H1 (cell line): ENCODE measurements at places on chromosomes 11 and 22. TPM values are rescaled to one million over a fixed set of nuclear protein-coding genes. Genes with fewer than 3 reads are reported as not detected.

Gene KCNJ11
- total RNA-seq: 6.3 and 8.3 TPM in 2 replicates

Gene C22orf31
- total RNA-seq: not detected in 2 replicates

Gene P2RY2
- 1.0 and 1.2 TPM in 2 replicates for total RNA-seq

Gene OR51B6
- not detected in 2 replicates for total RNA-seq

Gene TBX10
- not detected in 2 replicates for total RNA-seq

Gene TEAD1
- 62.8 and 67.4 TPM in 2 replicates for total RNA-seq

Gene SYT9
- total RNA-seq: 2.4 and 2.9 TPM in 2 replicates

DNA sequence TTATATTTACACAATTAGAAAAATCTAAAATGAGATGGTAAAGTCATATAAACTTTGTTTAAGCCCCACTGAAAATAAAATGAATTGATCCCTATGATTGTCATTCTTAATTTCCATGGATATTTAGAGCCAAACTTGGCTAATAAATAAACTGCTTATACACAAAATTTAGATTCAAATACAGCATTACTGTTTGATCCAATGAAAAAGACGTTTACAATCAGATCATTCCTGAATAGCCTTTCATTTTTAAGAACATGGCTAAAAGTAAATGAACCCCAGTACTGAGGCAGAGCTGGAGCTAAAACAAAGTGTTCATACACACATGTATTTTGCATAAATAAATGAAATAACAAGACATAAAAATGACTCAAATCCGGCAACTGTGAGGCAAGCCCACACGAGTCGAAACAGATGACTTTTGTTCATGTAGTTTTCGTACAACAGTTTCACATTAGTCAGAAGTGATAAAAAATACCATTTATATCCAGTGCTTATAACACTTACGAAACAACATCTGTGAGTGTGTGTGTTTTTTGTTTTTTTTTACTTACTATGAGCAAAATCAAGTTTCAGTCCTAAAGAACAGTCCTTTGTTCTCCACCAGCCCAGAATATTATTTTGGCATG is 386.5 kb downstream of the SOX6 start:
- H3K36me3 ChIP-seq: no peaks in the 10 kb centered on the region
- DNase-seq: no peak
- no peak overlapping the region for H3K4me3 ChIP-seq
- no peaks in the 10 kb centered on the region for H3K27me3 ChIP-seq
- no peaks in the 10 kb centered on the region for H3K4me1 ChIP-seq

- no peak overlapping the region for H3K4me3 ChIP-seq
- no peak overlapping the region for H3K27ac ChIP-seq
- DNase-seq: no peak
- H3K36me3 ChIP-seq: no peaks in the 10 kb centered on the region
- no peaks in the 10 kb centered on the region for H3K27me3 ChIP-seq
These were observed 107.0 kb downstream of the CTTN start for GRCh38 chr11:70505331-70505731.

- no peak overlapping the region for H3K4me3 ChIP-seq
- DNase-seq: peak; percentile 60
- H3K27me3 ChIP-seq: no peaks in the 10 kb centered on the region
- no peak overlapping the region for H3K27ac ChIP-seq
- H3K4me1 ChIP-seq: peaks cover 10% of the 10 kb centered on the region
These were observed 33.4 kb upstream of the AMOTL1 start for GRCh38 chr11:94734563-94735275.

- no peaks in the 10 kb centered on the region for H3K27me3 ChIP-seq
- H3K36me3 ChIP-seq: no peaks in the 10 kb centered on the region
- no peak overlapping the region; the same call in 1 of the 2 replicates for H3K27ac ChIP-seq
These were observed 3.8 kb upstream of the WEE1 start for GRCh38 chr11:9569588-9570164.

DNA sequence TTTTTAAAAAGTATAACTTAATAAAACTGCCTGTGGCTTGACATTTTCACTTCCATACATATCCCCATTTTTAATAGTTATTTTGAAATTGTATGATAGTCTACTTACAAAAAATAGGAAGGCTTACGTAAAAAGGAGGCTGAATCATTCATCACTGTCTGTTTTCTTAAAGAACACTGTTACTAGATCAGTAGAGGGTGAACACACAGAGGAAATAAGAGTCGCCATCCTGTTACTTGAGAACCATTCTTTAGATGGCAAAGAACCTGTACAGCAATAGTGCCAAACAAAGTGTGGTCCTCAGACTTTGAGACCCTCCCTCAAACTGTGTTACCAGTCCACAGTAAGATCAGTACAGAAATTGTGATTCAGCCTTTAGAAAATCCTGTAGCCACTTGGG is 180.7 kb downstream of the PGR start:
- no peak for DNase-seq
- H3K27ac ChIP-seq: no peak overlapping the region
- no peak overlapping the region for H3K4me3 ChIP-seq
- H3K4me1 ChIP-seq: no peaks in the 10 kb centered on the region
- H3K27me3 ChIP-seq: no peaks in the 10 kb centered on the region

DNA sequence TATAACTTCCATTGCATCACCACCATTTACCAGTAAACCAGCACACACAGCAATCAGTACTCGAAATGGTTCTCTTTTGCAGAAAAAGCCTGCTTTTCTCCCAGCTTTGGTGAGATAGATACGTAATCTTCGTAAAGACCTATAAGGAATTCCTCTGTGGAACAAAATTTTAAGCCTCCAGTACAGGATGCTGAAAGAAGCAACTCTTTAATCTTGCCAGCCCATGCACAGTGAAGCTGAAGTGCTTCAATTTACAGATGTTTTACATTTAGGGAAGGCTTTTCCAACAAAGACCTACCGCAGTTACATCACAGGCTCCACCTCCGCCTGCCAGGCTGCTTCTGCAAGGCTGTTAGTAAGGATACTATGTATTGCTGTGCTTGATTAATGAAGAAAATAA is 1.9 kb downstream of the ELMOD1 start:
- H3K36me3 ChIP-seq: no peaks in the 10 kb centered on the region
- H3K27me3 ChIP-seq: peaks cover 38% of the 10 kb centered on the region
- no peak overlapping the region for H3K27ac ChIP-seq
- H3K4me1 ChIP-seq: peaks cover 7% of the 10 kb centered on the region; the same call in 1 of the 2 replicates
- no peak for DNase-seq

DNA sequence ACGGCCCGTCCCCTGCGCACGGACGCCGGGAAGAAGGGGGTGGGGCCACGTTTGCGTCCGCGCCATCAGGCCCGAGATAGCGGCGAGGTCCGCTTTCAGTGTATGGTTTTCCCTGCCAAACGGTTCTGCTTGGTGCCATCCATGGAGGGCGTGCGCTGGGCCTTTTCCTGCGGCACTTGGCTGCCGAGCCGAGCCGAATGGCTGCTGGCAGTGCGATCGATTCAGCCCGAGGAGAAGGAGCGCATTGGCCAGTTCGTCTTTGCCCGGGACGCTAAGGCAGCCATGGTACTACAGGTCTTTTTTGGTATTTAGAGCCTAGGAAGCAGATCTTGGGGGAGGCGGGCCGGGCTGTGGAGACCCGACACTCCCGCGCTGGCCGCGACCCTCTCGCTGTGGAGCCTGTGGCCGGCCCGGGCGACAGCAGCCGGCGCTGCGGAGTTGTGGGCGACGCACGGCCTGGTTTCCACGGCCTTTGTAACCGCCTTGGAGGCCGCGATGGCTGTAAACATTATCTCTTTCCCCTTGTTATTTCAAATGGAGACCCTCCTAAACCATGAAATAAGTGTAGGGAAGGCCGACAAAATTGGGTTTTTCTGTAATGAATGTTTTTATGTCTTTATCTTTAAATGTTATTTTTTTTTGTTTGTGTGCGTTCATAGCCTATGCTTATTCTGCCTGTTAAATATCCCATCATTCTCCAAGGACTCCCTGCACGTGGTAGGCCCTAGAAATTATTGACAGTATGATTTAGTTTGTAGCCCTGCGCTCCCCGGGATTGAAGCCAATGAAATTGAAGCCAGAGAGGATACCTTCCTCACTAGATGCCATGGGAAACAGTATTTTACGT is at the start of gene AASDHPPT:
TSS of gene AASDHPPT (plus strand) at position 54 of the 847 bp plus-strand sequence. CDS start at position 103, 49 bp downstream.
- DNase-seq: no peak
- no peaks in the 10 kb centered on the region for H3K27me3 ChIP-seq
- H3K27ac ChIP-seq: peak within 1 kb of the TSS; percentile 98
- peaks cover 3% of the 10 kb centered on the region for H3K4me1 ChIP-seq

GRCh38 chr11:75811485-75811884 is 3.5 kb upstream of the UVRAG start:
- H3K27ac ChIP-seq: no peak overlapping the region
- H3K36me3 ChIP-seq: no peaks in the 10 kb centered on the region
- H3K4me1 ChIP-seq: peaks cover 10% of the 10 kb centered on the region
- H3K4me3 ChIP-seq: no peak overlapping the region

GRCh38 chr22:20810645-20811044 is 36.7 kb downstream of the SERPIND1 start:
- no peaks in the 10 kb centered on the region for H3K36me3 ChIP-seq
- H3K27me3 ChIP-seq: no peaks in the 10 kb centered on the region
- no peak overlapping the region for H3K27ac ChIP-seq
- H3K4me3 ChIP-seq: no peak overlapping the region
- DNase-seq: no peak

DNA sequence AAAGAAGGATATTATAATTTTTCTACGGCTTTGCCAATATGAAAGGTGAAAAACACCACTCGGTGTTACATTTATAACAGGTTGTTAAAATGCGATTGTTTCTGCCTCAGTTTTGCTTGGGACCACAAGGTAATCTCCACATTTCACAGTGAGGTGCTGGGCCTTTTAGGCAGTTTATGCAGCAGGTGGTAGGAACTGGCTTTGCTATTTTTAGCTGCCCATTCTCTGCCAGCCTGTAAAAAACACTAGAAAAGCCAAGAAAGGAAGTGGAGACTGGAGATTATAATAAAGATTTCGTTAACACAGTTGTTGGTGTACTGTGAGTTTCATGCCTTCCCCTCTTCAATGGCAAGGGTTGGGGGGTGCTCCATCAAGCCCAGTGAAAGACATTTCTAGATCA is 8.0 kb upstream of the MRPL16 start:
- H3K36me3 ChIP-seq: no peaks in the 10 kb centered on the region
- no peak overlapping the region for H3K4me3 ChIP-seq
- peaks cover 7% of the 10 kb centered on the region; the same call in 1 of the 2 replicates for H3K4me1 ChIP-seq
- DNase-seq: no peak
- no peaks in the 10 kb centered on the region for H3K27me3 ChIP-seq

- peak; percentile 35 for DNase-seq
- no peaks in the 10 kb centered on the region for H3K27me3 ChIP-seq
- no peaks in the 10 kb centered on the region for H3K36me3 ChIP-seq
- H3K27ac ChIP-seq: no peak overlapping the region
- H3K4me1 ChIP-seq: no peaks in the 10 kb centered on the region
These were observed 47.3 kb downstream of the NEU3 start for GRCh38 chr11:75035911-75036565.

DNA sequence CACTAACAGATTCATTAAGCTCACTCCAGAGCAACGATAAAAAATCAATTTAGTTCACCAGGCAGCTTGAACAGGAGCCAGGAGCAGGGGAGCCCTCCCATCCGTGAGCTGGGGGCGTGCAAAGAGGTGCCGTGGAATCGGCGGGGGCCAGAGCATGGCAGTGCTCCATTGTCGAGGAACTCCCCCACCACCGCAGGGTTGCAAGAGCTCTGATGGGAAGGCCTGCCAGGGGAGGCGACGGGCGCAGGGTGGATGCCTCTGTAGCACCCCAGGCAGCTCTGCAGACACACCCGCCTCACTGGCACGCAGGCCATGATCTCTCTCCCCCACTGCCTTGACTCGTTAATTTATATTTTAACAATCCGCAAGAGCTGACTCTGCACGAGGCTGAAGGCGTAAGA is 433.2 kb downstream of the MIAT start:
- no peaks in the 10 kb centered on the region for H3K27me3 ChIP-seq
- no peak for DNase-seq
- H3K36me3 ChIP-seq: no peaks in the 10 kb centered on the region
- no peak overlapping the region for H3K4me3 ChIP-seq
- no peaks in the 10 kb centered on the region; the same call in 1 of the 2 replicates for H3K4me1 ChIP-seq

DNA sequence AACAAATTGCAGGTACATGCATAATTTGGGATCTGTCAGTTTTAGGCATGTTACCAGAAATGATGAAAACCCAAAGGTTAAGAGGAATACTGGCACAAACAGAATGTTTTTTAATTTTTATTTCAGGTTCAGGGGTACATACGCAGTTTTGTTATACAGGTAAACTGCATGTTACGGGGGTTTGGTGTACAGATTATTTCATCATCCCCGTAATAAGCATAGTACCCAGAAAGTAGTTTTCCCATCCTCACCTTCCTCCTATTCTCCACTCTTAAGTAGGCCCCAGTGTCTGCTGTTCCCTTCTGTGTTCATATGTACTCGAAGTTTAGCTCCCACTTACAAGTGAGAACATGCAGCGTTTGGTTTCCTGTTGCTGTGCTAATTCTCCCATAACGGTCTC is 33.0 kb downstream of the PI4KA start:
- H3K4me1 ChIP-seq: no peaks in the 10 kb centered on the region
- H3K4me3 ChIP-seq: no peak overlapping the region
- no peak for DNase-seq

DNA sequence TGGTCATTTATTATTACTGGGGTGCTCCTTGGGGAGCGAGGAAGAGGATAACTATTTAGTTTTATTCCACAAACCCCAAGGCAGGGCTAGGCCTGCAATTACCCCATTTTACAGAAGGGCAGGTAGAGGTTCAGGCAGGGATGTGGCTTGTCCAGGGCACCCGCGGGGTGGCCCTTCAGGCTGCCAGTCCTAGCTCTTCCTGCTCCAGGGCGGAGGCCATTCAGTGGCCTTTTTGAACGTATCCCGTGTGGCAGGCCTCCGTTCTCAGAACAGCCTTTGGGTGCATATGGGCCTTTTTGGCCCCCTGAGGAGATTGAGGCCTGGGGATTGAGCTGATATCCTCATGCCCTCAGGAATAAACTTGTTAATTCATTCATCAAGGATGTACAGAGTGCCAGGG is 66.2 kb downstream of the MPPED1 start:
- H3K4me1 ChIP-seq: no peaks in the 10 kb centered on the region; the same call in 1 of the 2 replicates
- H3K27ac ChIP-seq: no peak overlapping the region
- DNase-seq: no peak

GRCh38 chr11:128603752-128604414 is 16.5 kb upstream of the ETS1 start:
- H3K27me3 ChIP-seq: no peaks in the 10 kb centered on the region
- no peak overlapping the region for H3K27ac ChIP-seq
- H3K4me3 ChIP-seq: no peak overlapping the region
- no peaks in the 10 kb centered on the region for H3K36me3 ChIP-seq

DNA sequence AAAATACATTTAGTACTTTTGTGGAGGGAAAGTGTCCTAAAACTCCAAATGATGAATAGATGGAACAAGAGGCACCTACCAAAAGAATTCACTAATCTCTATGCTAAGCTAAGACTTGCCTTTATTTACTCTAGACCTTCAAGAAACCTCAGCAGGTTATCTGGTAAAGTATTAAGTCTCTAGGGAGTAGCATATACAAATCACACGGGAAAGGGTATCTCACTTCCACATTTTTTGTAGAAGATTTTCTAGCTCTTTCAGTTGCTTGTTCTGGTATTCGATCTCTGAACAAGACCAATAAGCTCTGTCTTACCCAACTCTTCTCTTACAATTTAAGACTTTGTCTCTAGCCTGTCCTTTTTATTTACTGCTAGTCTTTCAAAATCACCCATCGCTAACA is 18.1 kb upstream of the CADM1 start:
- H3K27ac ChIP-seq: no peak overlapping the region
- H3K36me3 ChIP-seq: no peaks in the 10 kb centered on the region
- H3K27me3 ChIP-seq: no peaks in the 10 kb centered on the region
- H3K4me3 ChIP-seq: no peak overlapping the region
- no peak for DNase-seq
- H3K4me1 ChIP-seq: no peaks in the 10 kb centered on the region; the same call in 1 of the 2 replicates

- no peaks in the 10 kb centered on the region for H3K4me1 ChIP-seq
- no peaks in the 10 kb centered on the region for H3K27me3 ChIP-seq
- no peak overlapping the region for H3K4me3 ChIP-seq
- H3K27ac ChIP-seq: no peak overlapping the region
- no peak for DNase-seq
These were observed 84.9 kb upstream of the NARS2 start for GRCh38 chr11:78659326-78660270.
